ENCODE measurements at places on chromosomes 1 and 21. TPM values are rescaled to one million over a fixed set of nuclear protein-coding genes. Genes with fewer than 3 reads are reported as not detected.

Gene RBP7
- polyA plus RNA-seq, result 43.8 TPM

Gene HSF2BP
- 0.19 TPM for polyA plus RNA-seq

Gene SNRNP40
- 8.6 TPM for polyA plus RNA-seq

Gene PIGK
- polyA plus RNA-seq, result 6.2 TPM

Gene RRAGC
- 8.6 TPM for polyA plus RNA-seq

Gene OR2T33
- not detected for polyA plus RNA-seq

Gene BARHL2
- polyA plus RNA-seq, result not detected

Gene EXO5
- polyA plus RNA-seq, result 1.7 TPM

Gene NAV1
- polyA plus RNA-seq, result 37.6 TPM

Gene MROH7
- 2.9 TPM for polyA plus RNA-seq

Gene CD1E
- not detected for polyA plus RNA-seq

Gene SRSF10
- polyA plus RNA-seq, result 47.1 TPM

Gene TMEM269
- polyA plus RNA-seq, result not detected

Gene RAB42
- 0.49 TPM for polyA plus RNA-seq

Gene FCRL6
- polyA plus RNA-seq, result not detected

Gene BATF3
- 1.4 TPM for polyA plus RNA-seq

Gene MUL1
- 57.3 TPM for polyA plus RNA-seq

DNA sequence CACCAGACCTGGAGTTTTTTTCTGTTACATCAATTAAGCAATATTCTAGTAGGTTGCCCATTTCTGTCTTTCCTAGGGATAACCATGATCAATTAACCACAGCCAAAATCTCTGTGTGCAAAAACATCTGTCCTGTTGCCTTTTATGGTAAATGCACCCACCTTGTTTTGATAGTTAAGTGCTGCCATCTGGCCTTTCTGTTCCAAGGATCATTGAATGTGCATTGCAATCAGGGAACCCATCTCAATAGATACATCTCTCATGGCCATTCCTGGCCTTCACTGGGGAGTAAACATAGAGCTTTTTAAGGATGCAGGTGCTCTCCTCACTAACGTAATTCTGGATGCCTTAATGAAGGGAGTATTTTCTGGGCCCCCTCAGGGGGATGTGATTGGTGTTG lies 111.8 kb upstream of the KIAA1614 start:
- no peak for DNase-seq

- DNase-seq, result no peak
Measured at GRCh38 chr1:156444407-156445001, 56.1 kb downstream of the MEF2D start.

DNA sequence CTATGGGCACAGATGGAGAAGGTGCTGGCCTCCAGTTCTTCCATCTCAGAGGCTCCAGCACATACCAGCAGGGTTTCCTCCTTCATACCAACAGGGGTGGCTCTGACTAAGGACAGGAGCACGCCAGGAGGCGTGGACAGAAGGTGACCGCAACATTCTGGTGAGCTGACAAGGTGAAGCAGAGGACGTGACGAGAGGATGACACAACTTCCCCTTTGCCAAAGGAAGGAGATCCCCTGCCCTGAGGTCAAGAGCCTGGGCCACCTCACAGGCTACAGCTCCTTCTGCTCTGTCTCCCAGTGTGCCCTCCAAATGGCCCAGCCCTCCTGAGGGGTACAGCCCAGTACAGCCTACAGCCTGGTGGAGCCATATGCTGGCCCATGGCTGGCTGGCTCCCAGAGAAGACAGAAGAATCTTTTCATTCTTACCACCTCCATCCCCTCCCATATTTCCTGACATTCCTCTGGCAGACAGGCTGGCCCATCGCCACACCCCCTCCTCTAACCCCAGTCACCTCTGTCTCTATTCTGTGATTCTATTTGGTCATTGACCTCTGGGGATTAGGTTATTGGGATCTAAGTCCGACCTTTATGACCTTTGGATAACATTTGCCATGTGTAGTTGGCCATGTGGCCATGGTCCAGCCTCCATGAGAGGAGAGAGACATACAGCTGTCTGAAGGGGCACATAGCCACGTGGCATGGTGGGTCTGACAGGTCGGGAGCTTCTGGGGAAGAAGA lies 5.1 kb upstream of the LAMB3 start:
- DNase-seq, result no peak

DNA sequence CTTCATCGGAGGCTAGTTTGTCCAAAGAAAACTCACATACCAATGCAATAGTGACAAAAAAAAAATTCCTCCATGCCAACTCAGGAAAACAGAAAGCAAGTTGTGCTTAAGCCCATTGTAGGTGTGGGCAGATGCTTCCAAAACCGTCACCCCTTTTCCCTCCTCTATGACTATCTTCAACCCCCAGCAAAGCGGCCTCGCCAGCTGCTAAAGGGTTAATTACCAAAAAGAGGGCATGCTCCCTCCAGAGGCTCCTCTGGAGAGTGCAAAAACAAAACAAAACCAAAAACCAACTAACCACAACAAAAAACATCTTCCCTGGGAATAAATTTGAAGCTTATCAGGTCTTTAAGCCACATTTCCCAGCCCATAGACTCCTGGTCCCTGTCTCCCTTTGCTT lies 1.2 kb downstream of the LMOD1 start:
- DNase-seq, result no peak

GRCh38 chr1:15956150-15956549 lies 19.8 kb downstream of the ZBTB17 start:
- no peak for DNase-seq

GRCh38 chr1:51344602-51345299 lies 14.4 kb upstream of the TTC39A start:
- no peak for DNase-seq

- DNase-seq, result no peak
Measured at GRCh38 chr1:205434738-205435137, 12.9 kb upstream of the LEMD1 start.

DNA sequence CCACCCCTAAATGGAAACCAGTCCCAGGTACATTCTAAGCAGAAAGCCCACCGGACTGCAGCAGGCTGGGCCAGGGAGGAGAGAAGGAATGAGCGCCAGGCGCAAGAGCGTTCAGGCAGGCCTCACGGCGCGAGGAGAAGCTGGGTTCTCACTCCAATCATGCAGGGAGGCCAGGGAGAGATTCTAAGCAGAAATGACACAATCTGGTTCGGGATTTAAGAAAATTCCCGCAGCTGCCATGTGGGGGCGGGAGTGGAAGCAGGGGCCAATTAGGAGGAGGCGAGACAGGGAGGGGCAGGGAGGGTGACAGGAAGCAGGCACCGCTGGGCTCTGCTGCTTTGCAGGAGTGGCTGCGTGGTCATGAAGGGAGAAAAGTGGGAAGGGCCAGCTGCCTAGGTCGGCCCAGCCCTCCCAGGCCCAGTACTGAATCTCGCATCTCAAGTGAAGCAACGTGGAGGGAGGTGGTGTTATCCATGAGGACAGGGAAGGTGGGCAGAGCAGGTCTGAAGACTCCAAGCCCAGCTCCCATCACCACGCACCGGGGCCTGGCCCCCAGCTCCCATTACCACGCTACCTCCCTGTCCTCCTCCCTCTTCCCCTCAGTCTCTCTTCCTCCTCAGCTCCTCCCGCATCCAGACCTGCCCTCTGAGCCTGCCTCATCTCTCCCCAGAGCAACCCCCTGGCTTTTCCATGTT lies 11.8 kb downstream of the NPHP4 start:
- DNase-seq, result peak; percentile 73

GRCh38 chr1:7552402-7552801 lies 218.7 kb upstream of the VAMP3 start:
- no peak for DNase-seq

- DNase-seq, result no peak
Measured at GRCh38 chr21:19120591-19120990, 717.0 kb upstream of the TMPRSS15 start.

DNA sequence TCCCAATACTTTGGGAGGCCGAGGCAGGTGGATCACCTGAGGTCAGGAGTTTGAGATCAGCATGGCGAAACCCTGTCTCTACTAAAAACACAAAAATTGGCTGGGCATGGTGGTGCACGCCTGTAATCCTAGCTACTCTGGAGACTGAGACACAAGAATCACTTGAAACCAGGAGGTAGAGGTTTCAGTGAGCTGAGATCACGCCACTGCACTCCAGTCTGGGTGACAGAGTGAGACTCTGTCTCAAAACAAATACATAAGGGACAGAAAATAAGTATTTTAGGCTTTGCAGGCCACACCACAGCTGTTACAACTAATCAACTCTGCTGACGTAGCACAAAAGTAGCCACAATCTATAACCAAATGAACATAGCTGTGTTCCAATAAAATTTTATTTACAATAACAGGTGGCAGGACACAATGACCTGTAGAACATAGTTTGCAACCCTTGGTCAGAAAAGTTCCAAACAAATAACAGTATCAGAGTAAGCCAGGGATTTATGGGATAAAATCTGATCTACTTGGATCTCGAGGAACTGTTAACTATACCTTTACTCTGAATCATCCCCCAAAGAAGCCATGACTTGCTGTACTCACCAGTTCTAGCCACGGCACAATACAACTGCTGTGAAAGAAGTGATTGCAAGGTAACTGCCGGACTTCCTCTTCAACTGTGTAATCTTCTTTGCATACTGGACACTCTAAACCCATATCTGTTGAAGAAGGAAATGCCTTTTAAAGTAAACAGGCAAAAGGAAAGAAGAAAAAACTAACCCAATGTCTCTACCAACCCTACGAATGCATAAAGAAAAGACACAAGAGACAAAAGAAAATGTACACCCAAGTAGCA lies 28.3 kb downstream of the CD160 start:
- no peak for DNase-seq

DNA sequence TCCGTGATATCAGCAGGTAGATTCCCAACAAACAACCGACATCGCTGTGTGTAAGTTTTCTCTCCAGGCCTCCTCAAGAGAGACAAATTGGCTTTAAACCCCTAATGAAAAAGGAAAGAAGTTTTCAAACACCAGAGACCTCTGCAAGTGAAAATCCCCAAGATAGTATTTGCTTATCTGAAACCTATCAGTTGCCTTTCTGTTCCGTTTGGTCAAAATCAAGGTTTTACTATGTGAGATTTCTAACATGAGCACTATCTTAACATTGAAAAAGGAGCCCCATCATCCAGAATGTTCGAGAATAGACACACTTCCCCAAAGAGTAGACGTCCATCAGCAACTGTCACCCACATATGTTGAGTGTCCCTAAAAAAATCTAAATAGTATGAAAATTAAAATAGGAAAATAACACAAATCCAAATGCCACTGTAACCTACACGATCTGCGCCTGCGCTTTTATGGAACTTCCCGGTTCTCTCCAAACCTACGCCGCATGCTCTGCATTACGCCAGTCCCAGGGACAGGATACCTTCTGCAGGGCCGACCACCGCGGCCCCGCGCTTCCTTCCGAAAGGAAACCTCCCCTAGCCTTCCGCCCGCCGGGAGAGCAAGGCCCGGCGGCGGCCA lies 1.4 kb downstream of the SFPQ start:
- DNase-seq, result no peak

GRCh38 chr1:164688791-164689190 lies 129.8 kb downstream of the PBX1 start:
- no peak for DNase-seq

DNA sequence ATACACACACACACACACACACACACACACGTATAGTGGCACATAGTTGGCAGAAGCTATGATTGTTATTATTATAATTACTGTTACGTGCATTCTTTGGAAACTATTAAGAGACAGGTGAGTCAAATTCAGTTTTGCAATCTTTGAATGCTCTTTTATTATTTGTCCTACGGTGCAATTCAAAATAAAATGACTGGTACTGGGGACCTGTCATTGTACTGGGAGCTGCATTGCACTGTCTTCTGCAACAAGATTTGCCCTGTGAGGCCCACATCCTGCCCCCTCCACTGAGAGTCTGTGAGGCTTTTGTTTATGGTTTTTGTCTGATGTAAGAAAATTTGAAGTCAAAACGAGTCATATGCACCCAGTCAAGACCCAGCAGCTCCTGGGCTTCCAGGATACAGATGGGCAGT lies 1.9 kb downstream of the LY9 start:
- no peak for DNase-seq

DNA sequence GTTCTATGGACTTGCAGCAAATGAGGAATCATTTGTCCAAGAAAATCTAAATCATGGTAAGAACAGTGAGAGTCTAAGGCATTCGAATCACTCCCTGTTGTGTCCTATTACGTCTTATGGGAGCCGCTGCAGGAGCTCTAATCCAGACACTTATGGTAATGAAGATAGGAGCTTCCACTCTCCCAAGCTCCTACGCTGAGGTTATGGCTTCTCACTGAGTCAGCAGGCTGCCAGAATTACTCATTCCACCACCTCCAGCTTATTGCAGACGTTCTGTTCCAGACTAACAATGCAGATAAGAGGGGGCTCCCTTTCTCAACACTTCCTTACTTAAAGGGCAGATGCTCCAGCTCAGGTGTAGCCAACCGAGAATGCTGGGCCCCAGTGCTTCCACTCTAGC lies 212.6 kb downstream of the GREM2 start:
- no peak for DNase-seq

DNA sequence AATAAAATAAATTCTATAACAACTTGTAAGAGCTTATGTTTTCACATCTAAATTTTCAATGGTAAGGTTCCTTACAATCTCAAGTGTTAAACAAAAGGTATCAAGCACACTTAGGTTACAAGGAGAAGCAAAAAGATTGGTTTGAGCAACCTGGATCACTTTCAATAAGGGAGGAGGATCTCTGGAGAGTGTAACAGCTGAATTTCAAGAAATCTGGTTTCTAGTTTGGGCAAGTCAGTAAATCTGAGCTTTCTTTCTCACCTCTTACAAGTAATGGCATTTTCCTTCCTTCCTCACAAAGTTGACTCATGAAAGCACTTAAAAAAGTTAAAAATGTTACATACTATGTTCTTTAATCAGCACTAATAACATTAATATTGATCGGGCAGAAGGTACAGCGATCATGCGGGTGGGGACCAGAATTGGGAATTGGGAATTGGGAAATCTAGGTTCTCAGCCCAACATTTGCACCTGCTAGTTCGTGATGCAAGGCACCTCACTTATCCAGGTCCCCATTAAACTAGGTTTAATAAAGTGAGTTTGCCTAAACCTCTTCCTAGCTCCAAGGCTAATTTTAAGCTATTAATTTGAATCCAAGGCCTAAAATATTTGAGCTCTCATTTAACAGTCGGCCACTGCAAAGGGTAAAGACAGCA lies 3.1 kb downstream of the NUCKS1 start:
- no peak for DNase-seq

DNA sequence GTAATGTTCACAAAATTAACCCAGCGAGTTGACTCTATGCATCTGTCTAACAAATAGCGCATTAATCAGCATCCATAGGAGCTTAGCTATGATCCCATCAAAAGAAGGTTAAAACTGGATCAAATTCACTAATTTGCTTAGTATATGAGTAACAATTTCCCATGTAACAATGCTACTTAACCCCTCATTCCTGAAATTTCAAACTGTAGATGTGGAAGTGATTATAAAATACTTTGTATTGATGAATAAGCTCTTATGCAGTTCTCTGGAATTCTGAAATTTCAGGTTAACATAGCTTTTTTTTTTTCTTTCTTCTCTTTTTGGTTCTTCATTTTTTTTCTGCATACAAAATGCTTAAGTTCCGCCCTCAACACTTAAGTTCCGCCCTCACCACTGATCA lies 1272.7 kb downstream of the KCNT2 start:
- DNase-seq, result no peak

DNA sequence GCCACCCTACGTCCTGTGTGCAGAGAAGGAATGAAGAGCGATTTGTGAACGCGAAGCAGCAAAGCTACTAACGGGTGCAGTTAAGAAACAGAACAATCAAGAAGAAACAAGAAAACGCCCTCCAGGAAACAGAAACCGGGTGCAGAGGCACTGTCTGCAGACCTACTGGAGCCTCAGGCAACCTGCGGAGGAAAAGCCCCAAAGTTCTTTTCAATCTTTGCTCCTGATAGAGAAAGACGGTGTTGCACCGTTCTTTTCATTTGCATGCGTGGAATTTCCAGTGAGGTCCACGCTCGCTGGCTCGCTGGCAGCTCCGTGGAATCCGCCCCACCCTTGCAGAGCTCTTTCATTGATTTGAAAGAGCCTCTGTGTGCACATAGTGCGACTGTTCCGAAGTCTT lies 37.0 kb upstream of the PDE9A start:
- no peak for DNase-seq
